ENCODE measurements at places on chromosomes 12 and 14.

DNA sequence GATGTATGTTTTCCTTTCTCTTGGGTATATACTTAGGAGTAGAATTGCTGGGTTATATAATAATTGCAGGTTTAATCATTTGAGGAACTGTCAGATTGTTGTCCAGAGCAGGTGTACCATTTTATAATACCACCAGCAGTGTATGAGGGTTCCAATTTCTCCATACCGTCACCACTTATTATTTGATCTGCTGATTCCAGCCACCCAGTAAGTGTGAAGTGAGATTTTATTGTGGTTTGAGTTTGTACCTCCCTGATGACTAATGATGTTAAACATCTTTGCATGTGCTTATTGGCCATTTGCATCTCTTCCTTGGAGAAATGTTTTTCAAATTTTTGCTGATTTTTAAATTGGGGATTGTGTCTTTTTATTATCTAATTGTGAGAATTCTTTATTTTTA lies 15.1 kb downstream of the NCKAP5L start:
- no peak for DNase-seq

DNA sequence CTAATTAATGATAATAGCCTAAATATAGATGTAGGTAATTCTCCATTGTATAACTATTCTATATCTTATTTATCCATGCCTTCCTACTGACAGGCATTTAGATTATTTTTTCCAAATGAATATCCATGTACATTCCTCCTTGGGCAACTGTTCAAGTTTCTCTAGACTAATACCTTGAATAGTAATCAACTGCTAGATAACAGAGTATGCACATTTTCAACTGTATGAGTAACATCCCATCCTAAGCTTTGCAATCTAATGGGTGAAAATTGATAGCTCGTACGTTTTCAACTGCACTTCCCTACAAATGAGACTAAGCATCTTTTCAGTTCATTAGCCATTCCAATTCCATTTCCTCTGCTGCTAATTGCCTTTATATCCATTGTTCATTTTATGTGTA lies 37.0 kb downstream of the YAF2 start:
- DNase-seq, result no peak

DNA sequence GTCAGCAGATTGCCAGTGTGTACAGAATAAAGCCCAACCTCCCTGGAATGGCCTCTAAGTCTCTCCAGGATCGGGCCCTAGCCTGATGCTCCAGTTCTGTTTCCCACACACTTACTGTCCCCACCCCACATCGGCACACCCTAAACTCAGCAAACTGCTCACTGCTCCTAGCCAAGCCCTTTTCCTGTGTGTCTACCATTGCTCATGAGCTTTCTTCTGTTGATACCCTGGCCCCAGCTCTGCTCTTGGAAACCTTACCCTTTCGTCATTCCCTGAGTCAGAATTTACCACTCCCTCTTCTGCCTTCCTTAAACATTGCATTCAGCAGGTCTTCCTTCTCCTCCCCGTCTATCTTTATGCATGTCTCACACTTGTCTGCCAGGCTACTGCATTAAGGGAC lies 158.9 kb downstream of the TMX1 start:
- peak; percentile 79 for DNase-seq

- DNase-seq, result no peak
Observed at GRCh38 chr12:124096109-124096508, 123.1 kb downstream of the ZNF664 start.

GRCh38 chr12:76329159-76329558 lies 19.1 kb downstream of the BBS10 start:
- peak; percentile 63 for DNase-seq

- no peak for DNase-seq
Observed at GRCh38 chr12:1523558-1524050, 70.8 kb downstream of the FBXL14 start.

DNA sequence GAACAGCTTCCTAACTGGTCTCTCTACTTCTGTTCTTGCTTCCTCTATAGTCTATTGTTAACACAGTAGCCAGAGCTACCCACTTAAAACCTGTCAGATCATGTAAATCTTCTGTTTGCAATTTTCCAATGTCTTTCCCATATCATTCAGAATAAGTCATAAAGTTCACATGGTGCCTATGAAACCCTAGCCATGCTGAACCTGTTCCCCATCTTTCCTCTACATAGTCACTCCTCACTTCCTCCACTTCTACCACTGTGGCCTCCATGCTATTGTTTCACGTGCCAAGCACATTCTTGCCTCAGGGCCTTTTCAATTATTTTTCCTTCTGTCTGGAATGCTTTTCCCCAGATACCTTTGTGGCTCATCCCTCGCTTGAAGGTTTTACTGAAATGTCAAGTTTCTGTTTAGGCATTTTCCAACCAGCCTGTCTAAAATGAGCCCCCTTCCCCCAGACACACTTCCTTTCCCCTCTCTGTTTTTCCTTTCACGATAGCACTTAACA lies 132.1 kb downstream of the DYRK2 start:
- DNase-seq, result no peak

GRCh38 chr12:91529829-91530228 lies 347.2 kb upstream of the DCN start:
- DNase-seq, result peak; percentile 3

GRCh38 chr12:29026419-29026818 lies 122.7 kb upstream of the FAR2 start:
- peak; percentile 46 for DNase-seq

- DNase-seq, result no peak
Observed at GRCh38 chr12:6266971-6267721, 43.3 kb upstream of the PLEKHG6 start.

GRCh38 chr12:116609319-116610114 lies 50.3 kb downstream of the MAP1LC3B2 start:
- DNase-seq, result no peak

GRCh38 chr12:70571705-70572268 lies 65.4 kb downstream of the PTPRB start:
- no peak for DNase-seq

GRCh38 chr12:110304061-110304551 lies 23.1 kb downstream of the ATP2A2 start:
- DNase-seq, result no peak

DNA sequence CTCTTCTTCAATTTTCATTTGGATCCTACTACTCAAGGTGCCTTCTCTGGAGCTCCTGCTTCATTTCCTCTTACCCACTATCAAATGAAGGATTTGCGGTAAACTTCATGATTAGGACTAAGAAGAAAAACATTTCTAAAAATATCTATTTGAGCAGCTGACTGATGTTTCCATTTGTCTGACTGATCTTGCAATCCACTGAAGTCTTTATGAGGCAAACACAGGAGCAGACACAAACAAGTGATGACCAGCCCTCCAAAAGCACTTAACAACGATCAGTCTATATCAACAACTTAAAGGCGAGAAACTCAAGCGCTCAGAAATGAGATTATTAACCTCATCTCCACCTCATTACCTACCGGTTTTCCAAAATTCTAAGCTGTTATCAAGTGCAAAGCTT lies 26.2 kb downstream of the OSBPL8 start:
- no peak for DNase-seq

GRCh38 chr12:19992311-19992710 lies 376.0 kb upstream of the PDE3A start:
- DNase-seq, result no peak

DNA sequence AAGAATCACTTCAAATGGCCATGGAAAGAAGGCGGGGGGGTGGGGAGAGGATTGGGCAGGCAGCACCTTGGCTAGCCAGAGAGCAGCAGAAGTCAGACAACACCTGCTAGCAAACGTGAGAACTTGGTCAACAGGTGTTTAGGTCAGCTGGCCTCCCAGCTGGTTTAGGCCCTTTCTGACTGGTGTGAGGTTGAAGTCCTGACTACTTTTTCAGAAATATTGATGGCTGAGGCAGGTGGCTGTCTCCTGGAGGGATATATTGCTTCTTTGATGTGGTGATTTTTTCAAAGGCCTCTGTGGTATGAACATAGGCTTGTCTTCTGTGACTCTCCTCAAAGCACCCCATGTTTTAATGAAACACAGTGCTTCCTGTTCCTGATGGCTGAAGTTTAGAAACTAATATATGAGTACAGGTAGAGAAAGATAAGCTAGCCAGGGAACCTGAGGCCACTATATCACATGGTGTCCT lies 238.2 kb upstream of the SSTR1 start:
- no peak for DNase-seq

GRCh38 chr12:31868965-31869364 lies 90.2 kb upstream of the RESF1 start:
- peak; percentile 29 for DNase-seq

DNA sequence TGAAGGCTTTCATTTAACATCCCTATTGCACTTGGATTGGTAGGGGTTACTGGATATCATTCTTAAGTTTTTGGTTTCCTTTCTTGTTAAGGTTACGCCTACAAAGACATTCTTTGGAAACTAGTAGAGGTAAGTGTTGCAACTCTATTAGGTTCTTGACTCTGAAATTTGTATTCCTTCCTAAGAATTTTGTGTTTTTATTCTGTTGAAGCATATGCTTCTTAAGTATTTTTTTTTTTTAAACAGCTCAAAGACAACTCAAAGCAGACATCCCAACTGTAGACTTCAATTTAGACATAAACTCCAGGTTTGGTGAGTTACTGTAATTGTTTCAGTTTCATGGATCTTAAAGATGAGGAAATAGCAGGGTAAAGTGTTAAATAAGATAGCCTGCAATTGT lies 1.1 kb upstream of the RBMS2 start:
- peak; percentile 16 for DNase-seq

- no peak for DNase-seq
Observed at GRCh38 chr12:132489078-132489601, 811 bp upstream of the FBRSL1 start.

DNA sequence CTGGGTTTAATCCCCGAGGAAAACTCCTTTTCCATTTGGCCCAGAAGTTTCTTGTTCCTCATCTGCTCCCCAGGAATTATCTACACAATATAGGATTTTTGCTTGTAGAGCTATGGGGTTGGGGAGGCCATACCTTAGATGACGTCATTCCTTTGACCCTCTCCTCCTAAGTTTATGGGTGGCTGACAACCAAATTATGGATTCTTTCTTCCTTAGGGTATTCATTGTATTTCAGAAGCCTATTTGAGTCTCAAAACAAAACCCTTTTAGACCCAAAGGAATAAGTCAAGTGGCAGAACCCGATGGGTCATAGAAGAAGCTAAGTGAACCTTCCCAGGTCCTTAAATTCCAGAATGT lies 14.2 kb downstream of the PROX2 start:
- DNase-seq, result no peak

DNA sequence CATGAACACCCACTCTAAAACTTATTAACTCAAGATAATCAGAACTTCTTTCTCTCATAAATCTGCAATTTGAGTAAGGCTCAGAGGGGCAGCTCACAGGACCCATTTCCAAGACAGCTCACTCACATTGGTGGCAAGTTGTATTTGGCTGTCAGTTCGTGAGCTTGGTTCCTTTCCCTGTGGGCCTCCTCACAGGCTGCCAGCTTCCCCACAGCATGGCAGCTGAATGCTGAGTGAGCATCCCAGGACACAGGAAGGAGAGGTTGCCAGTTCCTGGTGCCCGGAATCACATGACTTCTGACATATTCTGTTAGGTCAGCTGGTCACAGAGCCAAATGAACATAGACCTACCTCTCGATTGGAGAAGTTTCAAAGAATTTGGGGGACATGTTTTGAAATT lies 116.6 kb upstream of the TMEM233 start:
- DNase-seq, result no peak

DNA sequence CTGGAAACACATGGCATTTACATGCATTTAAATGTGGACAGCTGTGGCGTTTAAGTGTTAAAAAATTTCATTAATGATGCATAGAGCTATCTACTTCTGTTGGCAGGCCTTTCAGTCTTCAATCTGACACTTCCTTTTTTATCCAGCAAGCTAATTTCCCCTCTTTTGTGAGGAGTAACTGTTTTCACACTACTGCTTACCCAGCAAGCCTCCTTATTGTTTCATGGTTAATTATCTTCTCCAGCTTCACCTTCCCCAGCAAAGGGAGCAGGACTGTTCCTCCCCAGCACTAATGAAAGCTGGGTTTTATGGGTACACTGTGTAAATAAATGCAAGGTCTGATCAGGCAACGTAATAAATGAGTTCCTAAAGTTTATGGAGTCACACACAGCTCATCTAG lies 129.4 kb upstream of the NPAS3 start:
- no peak for DNase-seq

DNA sequence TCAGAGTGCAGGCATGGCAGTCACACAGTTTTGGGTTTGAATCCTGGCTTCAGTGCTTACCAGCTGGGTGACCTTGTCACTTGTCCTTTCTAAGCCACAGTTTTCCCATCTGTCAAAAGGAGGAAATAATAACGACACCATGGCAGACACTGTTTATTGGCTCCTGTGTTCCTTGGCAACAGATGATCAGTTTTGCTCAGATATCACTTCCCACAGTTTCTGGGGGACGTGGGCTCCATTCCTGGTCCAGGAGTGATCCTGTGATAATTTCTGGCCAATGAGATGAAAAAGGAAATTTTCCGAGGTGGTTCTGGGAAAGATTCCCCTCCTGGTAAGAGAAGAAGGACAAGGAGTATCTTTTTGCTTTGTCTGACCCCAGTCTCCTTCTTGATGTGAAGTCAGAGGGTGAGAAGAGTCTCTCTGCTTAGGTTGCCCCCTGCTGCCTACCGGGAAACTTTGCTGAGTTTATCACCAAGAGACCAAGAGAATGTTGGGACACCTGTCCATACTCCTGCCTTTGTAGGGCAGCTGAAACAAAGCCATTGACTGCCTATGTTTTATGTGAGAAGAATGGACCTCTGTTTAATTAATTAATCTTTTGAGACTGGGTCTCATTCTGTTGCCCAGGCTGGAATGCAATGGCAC lies 178.9 kb upstream of the NRXN3 start:
- DNase-seq, result no peak

DNA sequence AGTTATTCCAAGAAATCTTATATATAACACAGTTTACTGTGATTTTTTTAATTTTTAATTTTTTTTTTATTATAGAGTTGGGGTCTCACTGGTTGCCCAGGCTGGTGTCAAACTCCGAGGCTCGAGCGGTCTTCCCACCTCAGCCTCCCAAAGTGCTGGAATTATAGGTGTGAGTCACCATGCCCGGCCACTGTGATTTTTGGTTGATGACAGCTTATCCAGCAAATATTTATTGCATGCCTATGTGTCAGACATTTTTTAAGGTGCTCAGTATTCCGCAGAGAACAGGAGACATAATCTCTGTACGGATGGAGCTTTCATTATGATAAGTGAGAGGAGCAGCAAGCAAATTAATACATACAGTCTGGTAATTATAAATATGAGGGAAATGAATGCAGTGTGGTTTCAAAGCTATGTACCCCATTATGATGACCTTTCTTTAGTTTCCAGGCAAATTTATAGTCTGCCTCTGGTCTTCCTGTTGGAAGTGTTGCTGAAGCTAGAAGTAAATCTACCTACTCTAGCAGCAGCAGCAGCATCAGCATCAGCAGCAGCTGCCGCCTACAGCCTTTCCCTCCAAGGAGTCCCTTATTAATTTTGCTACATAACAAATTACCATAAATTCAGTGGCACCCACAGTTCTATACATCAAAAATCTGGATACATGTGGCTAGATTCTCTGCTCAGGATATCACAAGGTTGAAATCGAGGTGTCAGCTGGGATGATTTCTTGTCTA lies 32.3 kb downstream of the FRS2 start:
- peak; percentile 61 for DNase-seq

DNA sequence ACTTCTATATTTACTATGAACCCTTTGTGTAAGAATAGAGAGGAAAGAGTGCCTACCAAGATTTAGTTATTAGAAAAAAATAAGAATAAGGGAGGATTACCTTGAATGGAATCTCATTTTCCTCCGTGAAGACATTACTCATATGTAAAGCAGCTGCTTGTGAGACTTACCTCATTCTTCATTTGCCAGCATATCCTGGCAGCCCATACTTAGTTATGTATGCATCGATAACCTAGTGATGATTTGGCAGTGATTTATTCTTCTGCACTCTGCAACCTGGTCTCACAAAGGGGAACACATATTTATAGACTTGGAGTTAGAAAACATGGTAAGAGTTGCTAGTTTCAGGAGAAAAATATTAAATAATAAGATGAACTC lies 56.8 kb downstream of the LRFN5 start:
- DNase-seq, result peak; percentile 19

All from astrocyte of the spinal cord (primary cell).